ENCODE measurements at places on chromosomes 12 and 14.

DNA sequence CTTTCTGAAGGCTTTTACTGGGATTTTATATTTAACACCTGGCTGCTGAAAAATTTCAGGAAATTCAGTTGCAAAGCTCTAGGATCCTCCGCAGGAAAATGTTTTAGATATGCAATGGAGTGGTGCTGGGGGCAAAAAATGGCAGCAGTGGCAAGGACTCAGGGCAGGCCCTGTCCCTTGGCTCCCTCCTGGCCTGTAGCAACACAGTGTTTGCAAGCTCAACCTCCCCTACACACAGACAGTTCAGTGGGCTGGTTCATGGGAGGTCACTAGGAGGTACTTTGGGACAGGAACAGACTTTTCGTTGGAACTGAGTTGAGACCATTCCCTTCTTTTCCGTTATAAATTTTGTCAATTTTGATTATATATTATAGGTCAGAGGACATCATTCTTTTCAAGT lies 270.4 kb downstream of the ADAMTS20 start:
- DNase-seq, result no peak

DNA sequence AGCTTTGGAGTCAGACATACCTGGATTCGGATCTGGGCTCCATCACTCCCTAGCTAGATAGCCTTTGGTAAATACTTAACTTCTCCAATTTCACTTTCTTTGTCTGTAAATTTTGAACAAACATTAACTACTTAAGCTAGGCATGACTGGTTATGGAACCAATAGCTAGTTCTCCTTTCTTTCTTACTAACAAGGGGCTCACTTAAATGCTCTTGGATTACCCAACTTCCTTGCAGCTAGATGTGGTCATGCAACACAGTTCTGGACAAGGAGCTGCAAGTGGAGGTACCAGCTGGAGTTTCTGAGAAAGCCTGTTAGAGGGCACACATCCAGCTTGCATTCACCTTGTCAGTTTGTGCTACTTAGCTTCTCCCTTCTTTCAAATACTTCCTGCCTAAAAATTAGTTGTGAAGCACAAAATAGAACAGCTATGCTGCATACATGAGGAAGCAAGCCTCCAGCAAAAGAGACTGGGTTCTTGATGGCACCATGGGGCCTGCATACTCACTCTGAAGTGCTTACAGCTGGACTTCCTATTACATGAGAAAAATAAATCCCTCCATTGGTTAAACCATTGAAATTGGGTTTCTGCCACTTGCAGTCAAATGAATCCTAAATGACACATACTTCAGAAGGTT lies 210.1 kb upstream of the EEA1 start:
- no peak for DNase-seq

DNA sequence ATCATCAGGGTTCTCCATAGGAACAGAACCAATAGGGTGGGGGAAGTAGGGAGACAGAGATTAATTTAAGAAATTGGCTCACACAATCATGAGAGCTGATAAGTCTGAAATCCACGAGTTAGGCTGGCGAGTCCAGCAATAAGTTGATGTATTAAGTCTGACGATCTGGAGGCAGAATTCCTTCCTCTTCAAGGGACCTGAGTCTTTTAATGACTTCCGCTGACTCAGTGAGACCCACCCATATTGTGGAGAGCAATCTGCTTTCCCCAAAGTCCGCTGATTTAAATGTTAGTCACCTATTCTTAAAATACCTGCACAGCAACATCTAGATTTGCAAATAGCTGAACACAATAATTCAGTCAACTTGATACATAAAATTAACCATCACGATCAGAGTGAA lies 97.8 kb downstream of the SPTSSA start:
- DNase-seq, result no peak

GRCh38 chr12:47556261-47557030 lies 149.4 kb downstream of the RPAP3 start:
- DNase-seq, result no peak

DNA sequence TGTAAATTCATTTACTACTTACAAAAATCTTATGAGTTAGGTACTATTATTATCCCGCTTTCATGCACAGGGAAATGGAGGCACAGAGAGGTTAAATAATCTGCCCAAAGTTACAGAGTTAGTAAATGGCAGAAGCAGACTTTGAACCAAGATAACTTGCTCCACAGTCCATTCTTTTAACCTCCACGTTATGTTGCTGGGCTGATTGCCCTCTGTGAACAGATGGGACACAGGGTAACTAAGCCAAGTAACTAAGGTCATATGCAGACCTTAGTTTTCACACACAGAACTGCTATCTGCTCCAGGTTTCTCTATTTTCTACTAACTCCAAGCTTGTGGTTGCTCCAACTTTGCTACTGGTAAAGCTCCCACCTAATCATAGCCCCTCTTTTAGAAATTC lies 147.1 kb upstream of the IFNG-AS1 start:
- DNase-seq, result no peak

GRCh38 chr12:113006206-113006605 lies 27.9 kb downstream of the OAS2 start:
- no peak for DNase-seq
